ENCODE measurements at places on chromosomes 16 and 17. TPM values are rescaled to one million over a fixed set of nuclear protein-coding genes. Genes with fewer than 3 reads are reported as not detected.

The ATP1B2 gene
- total RNA-seq, result 0.93 TPM

The DCTPP1 gene
- 24.3 TPM for total RNA-seq

The ST6GALNAC1 gene
- total RNA-seq, result not detected

The NEUROD2 gene
- not detected for total RNA-seq

The TNS4 gene
- not detected for total RNA-seq

The ASGR2 gene
- not detected for total RNA-seq
